ENCODE measurements at places on chromosomes 1 and 21. TPM values are rescaled to one million over a fixed set of nuclear protein-coding genes. Genes with fewer than 3 reads are reported as not detected.
A peak's percentile ranks its signal among the peaks of the same experiment; 100 is the strongest.

DNA sequence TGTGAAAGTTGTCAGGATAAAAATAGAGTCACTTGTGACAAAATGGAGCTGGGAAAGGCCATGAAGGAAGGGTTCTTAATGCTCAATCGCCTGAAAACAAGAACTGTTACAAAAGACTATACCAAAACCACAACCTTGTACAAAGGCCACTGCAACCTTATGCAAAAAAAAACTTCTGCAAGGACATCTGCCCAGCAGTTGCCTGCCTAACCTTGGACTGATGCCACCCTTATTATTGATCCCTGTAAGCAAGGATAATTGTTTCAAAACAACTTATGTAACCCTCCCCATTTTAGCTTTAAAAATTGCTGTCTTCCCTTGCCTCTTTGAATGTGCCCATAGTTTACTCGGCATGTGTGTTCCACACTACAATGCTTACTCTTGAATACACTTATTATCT lies 5.7 kb downstream of the ALG14 start:
- H3K27ac ChIP-seq = no peak overlapping the region
- no peaks in the 10 kb centered on the region for H3K27me3 ChIP-seq
- DNase-seq = no peak
- no peaks in the 10 kb centered on the region for H3K4me1 ChIP-seq
- peaks cover 2% of the 10 kb centered on the region for H3K36me3 ChIP-seq
- H3K4me3 ChIP-seq = no peak overlapping the region

The SPRR1B gene
- not detected for polyA plus RNA-seq

DNA sequence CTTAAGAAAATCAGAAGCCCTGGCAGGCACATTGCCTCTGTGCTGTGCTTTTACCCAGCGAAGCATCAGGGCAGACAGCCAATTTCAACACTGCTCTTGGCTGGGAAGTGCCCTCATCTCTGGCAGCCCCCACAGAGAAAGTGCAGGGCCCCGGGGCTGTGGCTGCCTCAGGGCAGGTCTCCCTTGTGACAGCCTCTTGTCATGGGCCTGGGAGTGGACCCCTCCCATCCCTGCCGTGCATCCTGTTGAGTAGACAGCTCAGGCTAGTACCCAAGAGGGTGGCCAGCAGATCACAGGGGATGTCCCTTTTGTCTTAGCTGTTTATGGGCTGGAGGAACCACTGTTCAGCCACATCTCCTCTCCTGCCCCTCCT lies 23.3 kb downstream of the TTC34 start:
- H3K36me3 ChIP-seq = no peaks in the 10 kb centered on the region
- no peak for DNase-seq
- no peak overlapping the region for H3K27ac ChIP-seq
- H3K4me1 ChIP-seq = no peaks in the 10 kb centered on the region
- H3K4me3 ChIP-seq = no peak overlapping the region

- no peaks in the 10 kb centered on the region for H3K4me1 ChIP-seq
- H3K4me3 ChIP-seq = peak within 1 kb of the TSS; percentile 35
- peak; percentile 83 for DNase-seq
- no peak within 1 kb of the TSS for H3K27ac ChIP-seq
- no peaks in the 10 kb centered on the region for H3K36me3 ChIP-seq
Observed at GRCh38 chr1:235649368-235650163, at the start of gene GNG4. Gene GNG4, minus strand, starts transcription at chr1:235649784. Its CDS starts 65,946 bp downstream, at chr1:235583838.

GRCh38 chr1:57336793-57337192 lies 87.1 kb downstream of the DAB1 start:
- H3K27ac ChIP-seq = no peak overlapping the region
- DNase-seq = no peak
- no peaks in the 10 kb centered on the region for H3K4me1 ChIP-seq
- H3K36me3 ChIP-seq = no peaks in the 10 kb centered on the region
- no peak overlapping the region for H3K4me3 ChIP-seq

DNA sequence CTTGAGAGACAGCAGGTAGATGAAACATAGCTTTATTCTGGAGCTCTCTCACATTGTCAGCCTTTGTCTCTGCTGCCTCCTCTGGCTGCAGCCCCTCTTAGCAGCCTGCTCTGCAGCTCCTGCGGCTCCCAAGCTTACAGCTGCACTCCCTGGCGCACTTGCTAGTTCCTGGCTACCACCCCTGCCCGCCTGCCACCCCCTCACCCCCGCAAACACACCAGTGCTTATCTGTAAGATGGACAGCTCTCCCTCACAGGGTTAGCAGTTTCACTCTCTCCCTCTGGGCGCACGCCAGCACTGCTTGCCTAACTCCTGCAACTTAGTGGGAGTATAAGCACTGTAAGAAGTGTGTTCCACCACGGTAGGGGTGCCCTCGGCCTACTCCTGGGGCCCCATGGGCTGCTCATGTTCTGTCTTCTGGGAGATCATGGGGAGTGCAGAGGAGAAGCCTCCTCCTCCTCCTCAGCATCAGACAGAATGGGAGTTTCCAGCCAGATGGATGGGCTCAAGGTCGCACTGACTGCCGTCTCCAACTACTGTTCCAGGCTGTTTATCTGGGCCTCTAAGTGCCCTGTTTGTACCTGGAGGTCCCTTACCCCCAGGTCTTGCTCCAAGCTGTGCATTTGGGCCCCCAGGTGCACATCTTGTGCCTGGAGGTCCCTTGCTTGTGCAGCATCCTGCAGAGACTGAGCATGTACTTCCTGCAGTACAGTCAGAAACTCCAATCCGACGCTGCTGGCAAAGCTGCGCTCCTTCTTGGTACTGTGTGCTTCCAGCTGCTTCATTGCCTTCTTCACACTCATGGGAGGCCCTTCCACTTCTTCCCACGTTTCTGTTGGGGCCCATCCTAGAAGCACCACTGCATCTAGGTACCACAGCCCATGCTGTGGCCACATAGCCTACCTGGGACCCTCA lies 1388.1 kb downstream of the AMY1C start:
- no peaks in the 10 kb centered on the region for H3K4me1 ChIP-seq
- peak; percentile 25 for DNase-seq

The ST6GALNAC5 gene
- 0.34 TPM for polyA plus RNA-seq

- H3K36me3 ChIP-seq = no peaks in the 10 kb centered on the region
- H3K4me3 ChIP-seq = no peak overlapping the region
- H3K27ac ChIP-seq = no peak overlapping the region
- H3K27me3 ChIP-seq = no peaks in the 10 kb centered on the region
- H3K4me1 ChIP-seq = no peaks in the 10 kb centered on the region
Observed at GRCh38 chr1:246383239-246383589, 123.9 kb downstream of the SMYD3 start.

The CA14 gene
- 0.41 TPM for polyA plus RNA-seq

DNA sequence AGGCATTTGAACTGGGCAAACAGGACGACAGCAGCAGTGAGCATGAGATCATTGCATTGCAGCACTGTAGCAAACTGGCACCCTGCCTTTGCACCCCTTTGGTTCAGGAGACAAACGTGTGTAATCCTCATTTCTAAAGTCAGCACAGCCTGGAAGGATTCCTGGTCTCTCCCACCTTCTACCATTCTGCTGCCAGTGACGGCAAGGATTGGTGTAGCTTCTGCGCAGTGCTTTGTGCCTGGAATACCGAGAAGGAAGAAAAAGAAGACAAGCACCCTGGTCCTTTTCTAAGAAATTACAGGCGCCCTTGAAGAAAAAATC lies 805.3 kb downstream of the USP25 start:
- H3K4me3 ChIP-seq = peak overlapping the region; percentile 59
- H3K27ac ChIP-seq = peak overlapping the region; percentile 32
- DNase-seq = no peak

DNA sequence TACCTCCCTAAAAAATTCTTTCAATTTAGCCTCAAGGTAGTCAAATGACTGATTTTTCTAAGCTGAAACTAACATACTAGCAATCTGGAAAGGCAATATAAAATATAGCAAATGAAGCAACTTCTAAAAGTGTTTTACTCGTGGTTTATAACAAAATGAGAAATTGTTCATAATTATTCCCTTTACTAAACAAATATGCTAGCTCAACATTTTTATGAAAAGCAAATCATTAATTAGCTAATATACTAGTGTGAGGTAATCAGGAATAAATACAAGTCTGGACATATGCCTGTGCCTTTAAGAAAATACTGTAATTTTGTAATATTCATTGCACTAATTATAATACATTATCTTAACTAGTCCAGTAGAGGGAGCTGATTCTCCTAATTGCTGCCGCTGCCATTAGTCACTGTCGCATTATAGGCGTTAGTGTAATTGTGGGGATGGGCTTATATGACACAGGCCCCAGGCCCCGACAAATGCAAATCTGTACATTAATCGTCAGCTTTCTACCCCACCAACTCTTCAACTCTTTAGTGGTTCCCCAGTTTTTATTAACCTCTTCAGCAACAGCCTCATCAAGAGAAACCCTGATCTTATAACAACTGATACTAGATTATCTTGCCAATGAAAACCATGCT lies 160.9 kb downstream of the GABPA start:
- H3K27me3 ChIP-seq = no peaks in the 10 kb centered on the region
- H3K4me1 ChIP-seq = peaks cover 4% of the 10 kb centered on the region
- DNase-seq = no peak

- no peak overlapping the region for H3K4me3 ChIP-seq
- peaks cover 21% of the 10 kb centered on the region for H3K36me3 ChIP-seq
- H3K27me3 ChIP-seq = no peaks in the 10 kb centered on the region
Observed at GRCh38 chr1:22077728-22078127, 25.2 kb downstream of the CDC42 start.

DNA sequence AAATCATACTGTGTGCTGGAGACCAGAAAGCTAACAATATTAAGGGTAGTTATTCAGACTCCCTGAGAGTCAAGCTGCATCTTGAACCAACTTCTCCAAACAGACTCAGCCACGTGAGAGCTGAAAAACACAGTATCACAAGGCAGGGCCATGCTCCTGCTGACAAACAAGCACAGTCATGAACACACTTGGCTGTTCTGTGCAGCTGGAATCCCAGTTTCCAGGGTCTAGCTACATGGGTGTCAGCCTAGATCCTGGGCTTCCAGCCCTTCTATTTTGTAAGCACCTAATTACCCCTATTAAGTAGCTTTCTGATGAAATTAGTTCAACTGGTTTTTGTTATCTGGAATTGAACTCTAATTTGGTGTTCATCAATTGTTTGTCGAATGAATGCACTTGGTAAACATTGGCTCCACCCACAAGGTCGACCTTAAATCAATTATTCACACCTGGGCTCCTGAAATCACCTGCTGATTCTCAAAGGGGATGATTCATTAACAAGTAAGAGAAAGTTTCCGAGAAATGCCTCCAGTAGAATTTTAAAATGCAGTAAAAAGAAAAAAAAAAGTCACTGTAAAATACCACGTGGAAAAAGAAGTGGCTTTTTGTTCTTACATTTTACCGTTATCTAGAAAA lies 179.3 kb downstream of the ZC3H11B start:
- no peaks in the 10 kb centered on the region for H3K36me3 ChIP-seq
- DNase-seq = no peak
- H3K27me3 ChIP-seq = no peaks in the 10 kb centered on the region
- H3K27ac ChIP-seq = no peak overlapping the region
- no peaks in the 10 kb centered on the region for H3K4me1 ChIP-seq
- H3K4me3 ChIP-seq = no peak overlapping the region

- H3K27ac ChIP-seq = no peak overlapping the region
- DNase-seq = no peak
- no peaks in the 10 kb centered on the region for H3K4me1 ChIP-seq
- no peaks in the 10 kb centered on the region for H3K27me3 ChIP-seq
- H3K36me3 ChIP-seq = no peaks in the 10 kb centered on the region
- no peak overlapping the region for H3K4me3 ChIP-seq
Observed at GRCh38 chr1:184557423-184558347, 170.9 kb downstream of the C1orf21 start.

The AADACL4 gene
- polyA plus RNA-seq = 0.58 TPM

DNA sequence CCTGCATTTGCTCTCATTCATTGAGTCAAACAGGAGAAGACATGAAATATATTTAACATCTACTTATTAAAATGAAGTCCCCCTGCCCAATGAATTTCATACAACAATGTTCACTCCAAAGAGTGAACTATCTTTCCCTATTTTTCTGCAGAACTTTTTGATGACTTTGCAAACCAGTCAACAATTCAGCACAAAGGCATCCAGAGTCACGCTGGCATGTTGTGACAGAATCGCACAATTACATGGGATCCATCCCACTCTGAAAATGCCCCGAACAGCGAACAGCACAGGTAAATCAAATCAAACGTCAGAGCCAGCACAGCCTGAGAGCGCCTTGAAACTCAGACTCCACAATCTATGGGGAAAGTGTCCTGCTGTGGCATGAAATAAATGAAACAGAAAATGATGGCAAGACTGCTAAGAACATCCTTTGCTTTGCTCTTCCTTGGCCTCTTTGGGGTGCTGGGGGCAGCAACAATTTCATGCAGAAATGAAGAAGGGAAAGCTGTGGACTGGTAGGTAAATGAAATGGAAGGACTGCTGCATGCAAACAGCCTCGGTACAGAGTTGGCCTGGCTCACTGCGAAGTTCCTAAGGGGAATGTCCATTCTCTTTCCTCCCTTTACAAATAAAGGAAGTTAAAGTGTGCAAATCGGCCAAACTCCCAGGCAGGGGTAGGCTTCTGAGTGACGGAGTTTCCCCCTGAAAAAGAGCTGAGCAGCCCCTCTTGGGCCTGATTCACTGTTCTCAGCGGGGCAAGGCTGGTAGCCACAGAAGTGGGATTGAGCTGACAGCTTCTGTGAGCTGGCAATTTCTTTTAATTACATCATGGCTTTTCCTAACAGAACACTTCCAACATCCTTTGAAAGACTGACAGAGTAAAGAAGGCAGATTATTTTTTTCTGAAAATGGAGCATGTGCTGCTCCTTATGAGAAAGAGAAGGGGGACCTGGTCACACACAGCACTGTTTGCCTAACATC lies at the start of gene DNASE2B:
TSS of gene DNASE2B (plus strand) at position 310 of the 981 bp plus-strand sequence. CDS start at position 391, 81 bp downstream.
- no peaks in the 10 kb centered on the region for H3K27me3 ChIP-seq
- H3K36me3 ChIP-seq = no peaks in the 10 kb centered on the region
- no peaks in the 10 kb centered on the region for H3K4me1 ChIP-seq
- DNase-seq = no peak
- no peak within 1 kb of the TSS for H3K27ac ChIP-seq

GRCh38 chr1:181112071-181112929 lies 23.8 kb downstream of the IER5 start:
- H3K4me3 ChIP-seq = no peak overlapping the region
- H3K36me3 ChIP-seq = no peaks in the 10 kb centered on the region
- no peaks in the 10 kb centered on the region for H3K27me3 ChIP-seq

The ZNF683 gene
- not detected for polyA plus RNA-seq

The FNDC10 gene
- 18.2 TPM for polyA plus RNA-seq

GRCh38 chr1:248842781-248843331 lies 4.8 kb downstream of the ZNF672 start:
- H3K4me1 ChIP-seq = peaks cover 16% of the 10 kb centered on the region
- H3K27me3 ChIP-seq = no peaks in the 10 kb centered on the region
- peaks cover 18% of the 10 kb centered on the region for H3K36me3 ChIP-seq
- H3K4me3 ChIP-seq = no peak overlapping the region
- DNase-seq = no peak

DNA sequence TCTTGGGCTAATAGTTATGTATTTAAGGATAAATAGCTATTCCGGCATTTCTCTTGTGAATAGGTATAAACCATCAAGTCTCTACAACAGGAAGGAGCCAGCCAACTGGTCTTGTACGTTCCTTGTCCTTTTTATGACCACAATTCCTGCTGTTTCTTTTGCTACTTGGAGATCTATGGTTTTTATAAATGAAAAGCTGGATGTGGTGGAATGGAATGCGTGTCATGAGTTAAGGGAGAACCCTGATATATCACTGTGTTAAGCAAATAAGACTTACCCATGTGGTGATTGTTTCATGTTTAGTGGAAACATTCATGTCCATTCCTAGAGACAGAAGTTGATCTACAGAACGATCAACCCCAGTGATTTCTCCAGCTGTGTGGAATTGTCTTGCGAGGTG lies 282.1 kb downstream of the RPS6KC1 start:
- H3K4me3 ChIP-seq = no peak overlapping the region
- no peaks in the 10 kb centered on the region for H3K36me3 ChIP-seq
- DNase-seq = no peak
- H3K27me3 ChIP-seq = no peaks in the 10 kb centered on the region
- no peaks in the 10 kb centered on the region for H3K4me1 ChIP-seq
- no peak overlapping the region for H3K27ac ChIP-seq
